Right renal pelvis (tissue), 4 donors: ENCODE measurements at places on chromosomes 5 and 9. TPM values are rescaled to one million over a fixed set of nuclear protein-coding genes. Genes with fewer than 3 reads are reported as not detected.

The ZDHHC21 gene
- 24.6 TPM for polyA plus RNA-seq

The AQP7 gene
- 20.7 TPM for polyA plus RNA-seq

The SLC6A7 gene
- 0.06 TPM for polyA plus RNA-seq

The STPG3 gene
- polyA plus RNA-seq = 1.7 TPM

The SLC25A2 gene
- not detected for polyA plus RNA-seq

The WWC1 gene
- 83.2 TPM for polyA plus RNA-seq

The SLC4A9 gene
- 20.2 TPM for polyA plus RNA-seq

The BNC2 gene
- 11.0 TPM for polyA plus RNA-seq

The TLR4 gene
- 10.9 TPM for polyA plus RNA-seq

The SLC45A2 gene
- 0.71 TPM for polyA plus RNA-seq

The HSPA9 gene
- 302 TPM for polyA plus RNA-seq

The GFM2 gene
- polyA plus RNA-seq = 58.9 TPM

The DCAF12 gene
- polyA plus RNA-seq = 64.3 TPM

The SHISAL2B gene
- 0.14 TPM for polyA plus RNA-seq

The ADAMTS12 gene
- 16.2 TPM for polyA plus RNA-seq

The PJA2 gene
- 153 TPM for polyA plus RNA-seq

The CBY3 gene
- not detected for polyA plus RNA-seq
